IPS DF 19.7 (cell line): ENCODE measurements at places on chromosomes 2 and 18.

DNA sequence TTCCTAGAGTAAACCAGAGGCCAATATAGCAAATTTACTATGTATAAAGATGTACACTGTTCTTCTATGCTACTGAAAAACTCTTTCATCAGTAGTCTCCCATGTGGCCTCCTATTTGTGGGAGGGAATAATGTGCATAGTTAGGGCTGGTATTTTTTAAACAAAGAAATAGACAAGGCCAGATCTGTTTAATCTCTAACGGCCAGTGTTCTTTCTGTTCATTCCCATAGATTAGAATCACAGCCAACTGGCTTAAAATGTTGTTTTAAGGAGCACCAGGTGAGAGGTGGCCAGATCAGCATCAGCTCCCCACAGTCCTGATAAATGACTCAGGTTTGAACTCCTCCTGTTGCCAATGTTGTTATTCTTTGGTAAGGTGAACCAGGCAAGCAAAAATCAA is 12.1 kb downstream of the LYPD6 start:
- DNase-seq: no peak

GRCh38 chr2:180196419-180196977 is 189.4 kb upstream of the CWC22 start:
- peak; percentile 33 for DNase-seq

DNA sequence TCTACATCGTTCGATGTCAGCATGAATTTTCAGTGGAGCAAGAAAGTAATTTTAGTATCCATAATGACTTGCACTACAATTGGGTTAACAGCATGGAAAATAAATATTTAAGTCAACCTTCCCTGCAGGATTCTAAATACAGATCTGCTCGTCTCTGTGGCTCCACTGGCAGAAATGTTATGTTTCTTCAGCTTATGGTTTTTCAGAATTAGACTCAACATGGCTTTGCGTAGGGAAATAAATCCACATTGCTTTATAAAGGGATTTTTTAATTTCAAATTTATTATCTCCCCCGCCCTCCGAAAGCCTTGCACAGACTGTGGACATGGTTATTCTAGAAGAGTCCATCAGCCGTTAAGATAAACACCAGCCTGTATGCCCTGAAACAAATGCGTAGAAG is 18.2 kb downstream of the TNFRSF11A start:
- no peak for DNase-seq

GRCh38 chr18:25247725-25248124 is 104.2 kb downstream of the ZNF521 start:
- DNase-seq: no peak

DNA sequence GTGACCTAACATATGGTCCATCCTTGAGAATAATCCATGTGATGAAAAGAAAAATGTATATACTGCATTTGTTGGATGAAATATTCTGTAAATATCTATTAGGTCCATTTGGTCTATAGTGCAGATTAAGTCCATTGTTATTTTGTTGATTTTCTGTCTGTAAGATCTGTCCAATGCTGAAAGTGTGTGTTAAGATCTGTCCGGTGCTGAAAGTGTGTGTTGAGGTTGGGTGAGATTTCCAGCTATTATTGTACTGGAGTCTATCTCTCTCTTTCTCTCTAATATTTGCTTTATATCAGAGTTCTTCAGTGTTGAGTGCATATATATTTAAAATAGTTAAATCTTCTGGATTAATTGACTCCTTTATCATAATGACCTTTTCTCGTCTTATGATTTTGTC is 828.8 kb upstream of the CRIM1 start:
- no peak for DNase-seq
